ENCODE measurements at places on chromosomes 4 and X.

GRCh38 chr4:184389978-184390900 lies 84.1 kb downstream of the IRF2 start:
- no peak for DNase-seq

GRCh38 chrX:108640817-108641216 lies 95.5 kb downstream of the IRS4 start:
- no peak for DNase-seq

- no peak for DNase-seq
These were observed 12.3 kb upstream of the ADRA2C start for GRCh38 chr4:3753726-3754412.

GRCh38 chr4:3860061-3860912 lies 94.1 kb downstream of the ADRA2C start:
- DNase-seq: no peak

DNA sequence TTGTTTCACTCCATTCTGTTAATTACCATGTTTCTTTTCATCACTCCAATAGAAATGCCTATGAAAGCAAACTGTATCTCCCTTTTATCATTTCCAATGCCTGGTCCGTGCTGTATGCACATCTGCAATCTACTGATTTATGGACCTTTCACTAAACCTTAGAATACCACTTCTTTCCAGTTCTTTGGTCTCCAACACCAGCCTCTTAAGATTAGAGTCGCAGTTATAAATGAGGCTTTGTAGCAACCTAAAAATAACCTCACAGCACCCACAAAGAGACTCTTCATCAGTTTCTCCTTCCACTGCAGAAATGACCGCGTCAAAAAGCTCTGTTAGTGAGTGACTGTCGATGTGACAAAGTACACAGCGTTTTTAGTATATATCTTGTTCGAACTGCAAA lies 282.6 kb downstream of the ADGRA3 start:
- no peak for DNase-seq

- DNase-seq: no peak
These were observed 57.6 kb upstream of the TBC1D9 start for GRCh38 chr4:140813804-140814203.

GRCh38 chrX:63661676-63662075 lies 123.3 kb downstream of the ARHGEF9 start:
- no peak for DNase-seq

GRCh38 chr4:1326751-1327525 lies 20.1 kb upstream of the UVSSA start:
- DNase-seq: no peak

Data from spinal cord (tissue), 10 donors.